ENCODE measurements at places on chromosomes 6 and 20.

DNA sequence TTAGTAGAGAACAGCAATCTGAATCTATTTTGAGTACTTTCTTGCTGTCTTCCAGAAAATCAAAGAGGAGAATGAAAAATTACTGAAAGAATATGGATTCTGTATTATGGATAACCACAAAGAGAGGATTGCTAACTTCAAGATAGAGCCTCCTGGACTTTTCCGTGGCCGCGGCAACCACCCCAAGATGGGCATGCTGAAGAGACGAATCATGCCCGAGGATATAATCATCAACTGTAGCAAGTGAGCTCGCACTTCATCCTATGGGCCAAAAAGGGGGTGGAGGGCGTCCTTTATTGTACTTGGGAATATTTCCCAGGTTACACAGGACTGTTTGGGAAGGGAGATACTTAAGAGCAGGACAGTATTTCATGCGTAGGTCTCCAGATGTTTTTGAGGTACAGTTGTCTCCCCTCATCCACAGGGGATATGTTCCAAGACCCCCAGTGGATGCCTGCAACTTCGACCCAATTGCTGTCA lies 37.3 kb upstream of the PLCG1 start:
- DNase-seq, result no peak

GRCh38 chr6:47147175-47147727 lies 105.1 kb upstream of the ADGRF1 start:
- no peak for DNase-seq

DNA sequence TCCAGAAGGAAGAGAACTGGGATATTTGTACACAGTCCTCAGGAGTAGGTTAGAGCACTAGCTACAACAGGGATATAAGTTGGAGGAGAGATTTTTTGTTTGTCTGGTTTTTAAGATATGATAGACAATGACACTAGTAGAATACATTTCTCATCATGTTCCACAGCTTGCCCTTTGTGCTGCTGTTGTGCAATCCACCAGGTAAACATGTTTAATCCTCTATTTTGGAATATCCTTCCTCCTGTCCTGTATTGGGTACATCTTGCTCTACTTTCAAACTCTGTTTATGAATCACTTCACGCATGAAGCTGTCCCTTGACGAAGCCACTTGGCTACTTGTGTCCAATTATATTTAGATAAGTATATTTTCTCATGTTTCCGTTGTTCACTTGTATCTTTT lies 153.6 kb upstream of the TENT5A start:
- DNase-seq, result no peak

DNA sequence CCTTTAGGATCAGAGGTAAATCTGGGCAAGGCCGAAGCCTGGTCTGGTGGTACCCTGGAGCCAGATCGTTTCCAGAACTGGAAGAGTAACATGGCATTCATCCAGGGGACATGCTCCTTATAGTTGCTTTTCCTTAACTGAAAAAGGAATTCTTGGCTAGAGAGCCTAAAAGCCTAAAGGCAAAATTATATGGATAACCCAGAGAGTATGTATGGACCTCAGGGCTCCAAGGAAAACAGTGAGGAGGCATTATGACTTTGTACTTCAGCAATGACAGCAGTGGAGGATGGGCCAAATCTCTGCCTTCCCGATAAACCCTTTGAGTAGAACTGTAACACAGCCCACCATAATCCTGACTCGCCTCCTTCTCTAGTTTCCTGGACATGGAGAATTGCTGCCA lies 29.3 kb downstream of the ARHGAP18 start:
- no peak for DNase-seq

GRCh38 chr6:41724228-41724580 lies 11.2 kb downstream of the TFEB start:
- no peak for DNase-seq

DNA sequence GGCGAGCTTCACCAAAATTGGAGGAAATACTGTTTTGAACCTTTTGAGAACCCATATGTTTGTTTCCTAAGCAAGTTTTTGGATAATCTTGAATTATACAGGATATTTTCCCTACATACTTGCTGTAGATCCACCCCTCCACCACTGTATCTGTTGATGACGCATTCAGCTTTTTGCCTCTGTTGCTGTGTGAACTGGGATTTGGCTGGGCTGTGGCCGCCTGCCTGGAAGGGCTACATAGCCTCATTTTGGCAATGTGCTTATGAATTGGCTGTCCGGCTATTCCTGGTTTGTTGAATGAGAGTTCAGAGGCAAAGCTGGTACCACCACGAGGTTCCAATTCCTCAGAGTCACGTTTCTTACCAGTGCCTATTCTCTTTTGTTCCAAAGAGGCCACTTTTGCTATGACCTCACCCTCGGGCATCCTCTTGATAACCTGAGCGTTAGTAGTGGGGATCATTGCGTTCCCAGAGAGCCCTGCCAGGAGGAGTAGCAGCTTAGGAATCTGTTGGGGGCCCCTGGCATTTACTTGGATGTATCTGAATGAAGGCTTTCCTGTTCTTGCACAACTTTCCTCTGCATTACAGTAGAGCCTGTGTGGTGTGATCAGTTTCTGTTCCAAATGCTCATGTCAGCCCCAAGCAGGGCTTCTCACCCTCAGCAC lies 6.4 kb downstream of the FAM83D start:
- DNase-seq, result no peak
